ENCODE measurements at places on chromosomes 2 and 18.

DNA sequence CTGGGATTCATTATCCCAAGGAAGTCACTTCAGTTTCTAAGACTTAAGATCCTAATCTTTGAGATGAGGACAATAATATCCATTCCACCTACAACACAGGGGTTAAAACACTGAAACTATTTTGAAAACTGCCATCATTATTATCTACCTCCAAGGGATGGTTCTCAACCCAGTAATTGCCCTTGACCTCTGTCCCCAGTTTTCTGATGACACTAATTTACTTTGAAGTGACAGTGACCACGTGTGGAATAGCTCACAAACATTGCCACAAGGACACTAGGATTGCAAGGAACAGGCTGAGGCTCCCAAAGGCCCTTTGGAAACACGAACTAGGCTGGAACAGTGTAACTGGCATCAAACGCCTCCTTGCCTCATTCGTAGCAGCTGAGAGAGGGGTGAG is 78.4 kb downstream of the UXS1 start:
- DNase-seq, result no peak

GRCh38 chr2:29733213-29733612 is 188.2 kb downstream of the ALK start:
- no peak for DNase-seq

- DNase-seq, result no peak
These were observed 284.5 kb downstream of the MTX2 start for GRCh38 chr2:176553685-176554100.

DNA sequence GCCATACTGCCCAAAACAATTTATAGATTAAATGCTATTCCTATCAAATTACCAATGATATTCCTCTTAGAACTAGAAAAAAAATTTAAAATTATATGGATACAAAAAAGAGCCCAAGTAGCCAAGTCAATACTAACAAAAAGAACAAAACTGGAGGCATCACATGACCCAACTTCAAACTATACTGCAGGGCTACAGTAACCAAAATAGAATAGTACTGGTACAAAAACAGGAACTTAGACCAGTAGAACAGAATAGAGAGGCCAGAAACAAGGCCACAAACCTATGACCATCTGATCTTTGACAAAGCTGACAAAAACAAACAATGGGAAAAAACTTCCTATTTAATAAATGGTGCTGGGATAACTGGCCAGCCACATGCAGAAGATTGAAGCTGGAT is 86.1 kb upstream of the KYNU start:
- no peak for DNase-seq

DNA sequence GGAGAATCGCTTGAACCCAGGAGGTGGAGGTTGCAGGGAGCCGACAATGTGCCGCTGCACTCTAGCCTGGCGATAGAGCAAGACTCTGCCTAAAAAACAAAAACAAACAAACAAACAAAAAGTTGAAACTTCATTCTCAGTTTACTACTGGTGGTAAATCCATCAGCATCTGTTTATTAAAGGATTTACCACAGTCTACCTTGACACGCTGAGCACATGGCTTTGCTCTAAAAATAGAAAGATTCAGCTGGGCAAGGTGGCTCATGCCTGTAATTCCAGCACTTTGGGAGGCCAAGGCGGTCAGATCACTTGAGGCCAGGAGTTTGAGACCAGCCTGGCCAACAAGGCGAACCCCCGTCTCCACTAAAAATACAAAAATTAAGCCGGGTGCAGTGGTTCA is 201.3 kb downstream of the TGIF1 start:
- no peak for DNase-seq

DNA sequence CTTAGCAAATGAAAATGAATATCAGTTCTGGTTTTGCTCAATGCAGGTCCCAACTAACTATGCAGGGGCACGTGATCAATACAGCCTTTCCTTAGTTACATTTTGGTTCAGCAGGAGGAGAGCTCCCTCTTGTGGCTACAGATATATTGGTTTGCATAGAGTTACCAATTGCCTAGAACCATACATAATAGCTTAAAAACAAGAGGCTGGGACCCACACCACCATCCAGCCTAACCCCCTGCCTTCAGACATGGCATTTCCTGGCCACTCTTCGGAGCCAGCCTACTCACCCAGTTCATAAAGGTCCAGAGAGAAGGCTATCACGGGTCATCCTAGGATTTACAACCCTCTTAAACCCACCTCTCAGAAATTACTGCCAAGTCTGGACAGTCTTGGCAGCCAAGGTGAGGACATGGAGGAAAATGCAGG is 10.5 kb downstream of the CCDC93 start:
- no peak for DNase-seq

DNA sequence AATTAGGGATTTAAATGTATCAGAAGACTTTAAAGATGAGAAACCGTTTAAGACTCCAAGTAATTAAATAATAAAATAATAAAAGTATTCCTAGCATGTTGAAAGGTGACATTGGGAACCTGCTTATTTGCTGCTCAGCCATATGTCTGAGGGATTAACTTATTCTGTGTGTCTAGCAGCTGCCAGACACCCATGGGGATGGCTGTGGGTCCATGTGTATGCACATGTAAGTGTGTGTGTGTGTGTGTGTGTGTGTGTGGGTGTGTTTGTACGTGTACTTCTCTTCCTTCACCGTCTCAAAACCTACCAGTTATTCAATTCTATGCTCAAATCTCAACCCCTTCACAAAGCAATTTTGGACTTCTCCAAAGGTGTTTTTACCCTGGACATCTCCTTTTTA is 124.5 kb downstream of the SETBP1 start:
- no peak for DNase-seq

- DNase-seq, result no peak
These were observed 23.3 kb downstream of the EPB41L3 start for GRCh38 chr18:5520464-5520863.

DNA sequence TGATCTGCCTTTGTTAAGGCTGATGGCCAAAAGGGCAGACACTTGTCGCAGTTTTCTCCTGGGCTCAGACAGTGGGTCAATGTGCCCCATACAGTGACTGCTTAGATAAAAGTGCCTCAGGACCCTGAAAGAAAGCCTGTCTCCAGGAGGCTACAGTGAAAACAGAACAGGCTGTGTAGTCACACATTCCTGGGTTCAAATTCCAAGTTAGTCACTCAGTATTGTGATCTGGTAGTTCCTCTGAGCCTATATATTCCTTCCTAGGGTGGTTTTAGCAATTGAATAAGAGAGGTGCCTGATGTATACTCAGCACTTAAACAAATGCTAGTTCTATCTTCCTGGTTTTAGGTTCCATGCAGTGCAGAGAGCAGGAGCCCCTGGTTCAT is 54.4 kb downstream of the RPL37A start:
- no peak for DNase-seq

DNA sequence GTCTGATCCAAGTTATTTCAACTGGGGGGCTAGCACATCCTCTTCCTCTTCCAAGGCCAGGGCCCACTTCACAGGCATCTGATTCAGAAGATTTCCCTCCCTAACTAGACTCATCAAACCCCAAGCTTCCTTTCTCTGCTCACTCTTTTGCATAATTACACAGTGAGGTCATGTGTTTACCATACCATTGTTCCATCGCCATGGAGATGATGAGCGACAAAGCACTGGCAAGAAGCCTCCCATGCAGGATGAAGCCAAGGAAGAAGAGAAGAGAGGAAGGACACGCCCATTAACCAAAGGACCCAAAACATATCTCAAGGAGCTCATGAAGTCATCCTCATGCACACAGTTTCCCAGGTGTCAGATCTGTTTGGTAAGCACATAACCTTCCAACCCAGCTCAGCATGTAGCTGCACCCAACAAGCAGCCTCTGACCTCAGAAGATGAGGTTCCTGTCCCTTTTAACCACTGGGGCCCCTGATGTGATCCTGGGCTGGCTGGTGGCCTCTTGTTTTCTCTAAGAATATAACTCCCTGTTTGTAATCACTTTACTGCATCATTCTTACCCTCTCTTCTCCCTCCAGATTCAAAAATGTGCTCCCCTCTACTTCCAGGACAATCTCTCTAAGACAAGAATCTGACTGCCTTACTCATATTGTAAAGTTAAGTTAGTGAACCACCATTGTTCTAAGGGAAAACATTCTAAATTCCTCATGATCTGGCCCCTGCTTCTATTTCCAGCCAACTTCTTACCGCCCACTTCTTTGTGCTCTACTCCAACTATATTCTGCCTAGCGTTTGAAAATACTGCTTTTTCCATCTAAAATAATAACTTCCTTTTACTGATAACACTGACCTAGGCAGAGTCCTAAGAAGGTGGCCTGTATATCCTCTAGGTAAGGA is 190.1 kb downstream of the TTC32 start:
- no peak for DNase-seq

GRCh38 chr2:46270384-46270783 is 26.8 kb upstream of the EPAS1 start:
- DNase-seq, result no peak

GRCh38 chr18:47179520-47179919 is 3.4 kb upstream of the IER3IP1 start:
- DNase-seq, result no peak

GRCh38 chr2:178825183-178825582 is 18.0 kb upstream of the TTN start:
- DNase-seq, result no peak

DNA sequence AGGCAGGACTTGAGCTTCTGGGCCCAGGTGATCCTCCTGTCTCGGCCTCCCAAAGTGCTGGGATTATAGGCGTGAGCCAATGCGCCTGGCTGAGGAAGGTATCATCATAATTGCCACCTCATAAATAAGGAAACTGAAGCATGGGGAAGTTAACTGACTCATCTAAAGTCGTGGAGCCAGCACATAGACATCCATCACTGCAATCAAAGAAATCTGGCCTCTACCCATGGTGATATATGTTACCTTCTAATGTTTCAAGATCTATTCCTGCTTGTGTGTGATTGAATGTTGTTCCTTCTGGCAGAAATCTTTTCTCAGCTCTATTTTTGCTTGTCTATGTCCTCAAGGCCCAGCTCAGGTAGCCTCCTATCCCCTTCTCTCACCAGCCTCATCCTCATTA is 105.1 kb upstream of the AQP4 start:
- DNase-seq, result no peak

DNA sequence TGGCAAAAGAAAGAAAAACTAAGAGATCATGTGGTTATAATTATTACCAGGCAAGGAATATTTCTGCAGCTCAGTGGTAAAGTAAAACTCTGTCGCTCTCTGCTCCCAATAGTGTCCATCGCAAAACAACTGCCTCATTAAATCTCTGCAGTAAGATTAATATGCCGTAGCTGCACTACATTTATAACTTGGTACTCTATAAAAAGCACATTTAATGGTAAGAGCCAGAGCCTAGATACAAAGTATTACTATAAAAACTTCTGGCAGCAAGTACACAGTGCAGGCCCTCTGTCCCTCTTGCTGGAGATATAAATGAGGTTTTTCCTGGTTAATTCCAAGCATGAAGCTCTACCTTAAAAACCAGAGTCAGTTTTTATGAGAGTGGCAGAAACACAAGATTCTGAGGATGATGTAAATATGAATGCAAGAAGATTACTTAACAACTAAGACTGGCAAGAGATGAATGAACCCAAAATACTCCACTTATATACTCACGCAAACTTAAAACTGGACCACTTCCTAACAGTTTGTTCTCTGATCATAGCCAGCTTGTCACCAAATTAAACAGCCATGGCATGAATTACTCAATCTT is 25.5 kb downstream of the ZNF521 start:
- DNase-seq, result no peak

- DNase-seq, result no peak
These were observed 70.7 kb downstream of the MYOM1 start for GRCh38 chr18:3148930-3149535.

DNA sequence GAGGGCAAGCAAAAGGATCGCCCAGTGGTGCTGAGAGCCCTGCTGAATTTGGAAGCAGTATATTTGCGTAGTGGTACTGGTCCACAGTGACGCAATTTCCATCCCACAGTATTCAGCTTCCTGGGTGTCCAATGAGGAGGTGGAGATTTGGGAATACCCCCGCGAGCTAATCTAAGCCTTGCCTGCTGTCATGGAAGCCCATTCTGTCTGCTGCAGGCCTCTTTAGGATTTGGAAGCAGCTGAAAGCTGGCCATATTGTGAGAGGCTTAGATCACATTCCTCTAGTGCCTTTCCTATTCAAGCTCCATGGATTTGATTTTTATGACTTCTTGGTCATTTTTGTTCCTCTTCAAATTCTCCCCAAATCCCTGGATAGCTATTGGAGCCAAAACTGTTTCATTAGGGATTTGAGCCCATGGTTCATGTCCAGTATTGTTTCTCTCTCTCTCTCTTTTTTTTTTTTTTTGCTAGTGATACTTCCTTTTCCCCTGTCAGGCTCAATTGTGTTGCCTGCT is 22.3 kb upstream of the DYNC2LI1 start:
- no peak for DNase-seq

- no peak for DNase-seq
These were observed 166.0 kb upstream of the FAM98A start for GRCh38 chr2:33765122-33765521.

DNA sequence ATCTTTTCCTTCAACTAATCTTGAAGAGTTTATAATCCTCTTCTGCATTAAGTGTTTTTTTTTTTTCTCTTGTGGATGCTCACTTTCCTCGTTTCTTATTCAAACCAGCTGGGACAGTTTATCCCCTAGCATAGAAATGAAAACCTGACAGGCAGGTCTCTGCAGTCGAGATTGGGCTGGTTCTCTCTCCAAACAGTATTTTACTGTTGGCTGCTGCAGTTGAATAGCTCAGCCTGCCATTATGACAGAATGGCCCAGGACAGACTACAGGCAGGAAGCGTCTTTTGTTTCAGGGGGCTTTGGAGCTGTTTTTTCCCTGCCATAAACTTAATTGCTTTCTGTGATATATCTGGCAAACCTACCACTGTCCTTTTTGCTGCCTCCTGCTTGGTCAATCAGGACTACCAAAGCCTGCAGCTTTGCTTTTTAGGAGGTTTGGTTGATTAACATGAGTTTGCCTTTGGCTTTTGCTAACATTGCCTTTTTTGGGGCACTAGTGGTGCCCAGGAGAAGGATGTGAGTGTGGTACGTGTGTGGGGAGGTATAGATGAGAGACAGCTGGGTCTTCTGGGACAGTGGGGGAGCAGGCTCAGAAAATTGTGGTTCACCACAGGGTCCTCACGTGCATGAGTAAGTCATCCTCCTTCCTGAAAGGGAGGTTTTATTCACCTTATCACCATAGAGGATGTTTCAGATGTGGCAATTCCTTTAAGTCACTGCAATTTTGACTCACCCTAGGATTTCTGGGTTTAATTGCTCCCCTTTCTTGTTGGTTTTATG is 128.7 kb downstream of the LYPD6B start:
- DNase-seq, result no peak

All from activated naive CD4-positive, alpha-beta T cell (primary cell).